ENCODE measurements at places on chromosomes 2 and 18.

- peak; percentile 91 for DNase-seq
Observed at GRCh38 chr2:196068271-196069209, at the start of gene DNAH7. DNAH7 (minus strand) TSS chr2:196068837; CDS start chr2:196068711, 126 bp downstream.

GRCh38 chr2:156116113-156116512 lies 216.4 kb downstream of the NR4A2 start:
- DNase-seq, result no peak

- no peak for DNase-seq
Observed at GRCh38 chr18:7641813-7642212, 74.7 kb downstream of the PTPRM start.

GRCh38 chr2:189587780-189588179 lies 7.2 kb upstream of the SLC40A1 start:
- DNase-seq, result no peak

- DNase-seq, result no peak
Observed at GRCh38 chr2:46699934-46700256, 215.7 kb downstream of the MCFD2 start.

GRCh38 chr2:30072250-30072842 lies 74.5 kb upstream of the YPEL5 start:
- peak; percentile 71 for DNase-seq

DNA sequence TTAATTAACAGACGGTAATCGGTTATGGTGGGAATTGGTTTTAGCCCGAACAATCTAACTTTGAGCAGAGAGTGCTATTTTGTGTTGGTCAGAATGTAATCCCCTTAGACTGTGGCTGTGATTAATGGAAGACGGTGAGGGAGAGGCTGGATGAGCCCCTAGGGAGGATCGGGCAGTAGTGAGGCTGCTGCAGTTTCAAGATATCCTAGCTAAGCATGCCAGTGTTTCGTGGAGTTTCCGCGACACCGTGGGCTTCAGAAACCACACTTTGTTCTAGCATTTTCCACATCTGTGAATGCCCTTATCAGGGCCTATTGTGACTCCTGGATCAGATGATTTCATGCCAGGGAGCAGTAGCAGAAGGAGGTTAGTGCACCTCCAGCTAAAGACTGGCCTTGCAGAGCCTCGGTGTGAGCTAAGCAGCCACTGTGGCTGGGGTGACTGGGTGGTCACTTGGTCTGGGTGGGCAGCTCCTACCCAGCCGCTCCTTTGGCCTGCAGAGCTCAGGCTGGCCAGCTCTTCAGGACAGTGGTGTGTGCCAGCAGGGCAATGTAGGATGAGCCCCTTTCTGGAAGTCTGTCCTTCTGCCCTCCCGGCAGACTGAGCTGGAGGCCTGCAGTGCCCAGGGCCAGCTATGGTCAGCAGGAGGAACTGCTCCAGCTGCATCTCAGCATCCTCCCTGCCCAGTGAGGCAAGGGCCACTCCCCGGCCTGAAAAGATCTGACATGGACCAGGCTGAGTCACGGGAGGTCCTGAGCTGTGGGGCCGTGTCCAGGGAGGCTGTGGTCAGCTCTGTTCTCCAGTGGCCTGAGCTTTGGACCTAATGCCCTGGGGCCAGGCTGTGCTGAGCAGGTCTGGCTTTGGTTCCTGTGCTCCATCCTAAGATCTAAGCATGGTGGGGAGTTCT lies 142.6 kb upstream of the GPC1 start:
- DNase-seq, result no peak

Measured in ureter (tissue), 1 donor.